ENCODE measurements at places on chromosomes 1 and 21. TPM values are rescaled to one million over a fixed set of nuclear protein-coding genes. Genes with fewer than 3 reads are reported as not detected.

- no peak for DNase-seq
Measured at GRCh38 chr1:11749996-11750395, 12.0 kb upstream of the C1orf167 start.

DNA sequence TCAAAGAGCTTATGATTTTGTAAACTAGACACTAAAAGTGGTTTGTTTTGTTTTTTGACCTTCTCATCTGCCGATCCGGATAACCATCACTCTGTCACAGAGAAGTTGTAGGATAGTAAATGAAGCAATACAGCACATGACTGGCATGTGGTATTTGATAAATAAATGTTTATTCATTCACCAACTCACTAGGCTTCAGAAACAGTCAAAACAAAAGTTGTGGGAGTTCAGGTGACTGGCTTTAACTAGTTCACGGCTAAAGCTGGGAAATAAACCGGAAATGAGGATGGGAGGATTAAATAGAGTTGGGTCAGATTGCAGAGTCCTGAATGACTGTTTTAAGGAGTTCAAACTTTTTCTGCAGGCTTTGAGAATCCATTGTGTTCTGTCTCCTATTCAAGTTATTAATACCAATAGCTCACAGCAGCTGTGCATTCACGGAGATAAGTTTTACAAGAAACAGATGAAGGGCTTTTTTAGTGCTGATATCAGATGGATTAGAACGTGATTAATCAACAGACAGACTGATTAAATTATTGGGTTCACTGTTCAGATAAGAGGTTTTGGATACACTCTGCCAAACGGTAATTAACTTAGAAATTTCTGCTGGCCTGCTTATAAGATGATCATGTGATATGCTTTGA lies 463.3 kb downstream of the DPYD start:
- peak; percentile 8 for DNase-seq

GRCh38 chr1:63828322-63829044 lies 54.7 kb downstream of the ROR1 start:
- DNase-seq, result no peak

The CFAP74 gene
- polyA plus RNA-seq, result 0.23 TPM

The RHD gene
- polyA plus RNA-seq, result not detected

The CRTC2 gene
- 29.8 TPM for polyA plus RNA-seq

DNA sequence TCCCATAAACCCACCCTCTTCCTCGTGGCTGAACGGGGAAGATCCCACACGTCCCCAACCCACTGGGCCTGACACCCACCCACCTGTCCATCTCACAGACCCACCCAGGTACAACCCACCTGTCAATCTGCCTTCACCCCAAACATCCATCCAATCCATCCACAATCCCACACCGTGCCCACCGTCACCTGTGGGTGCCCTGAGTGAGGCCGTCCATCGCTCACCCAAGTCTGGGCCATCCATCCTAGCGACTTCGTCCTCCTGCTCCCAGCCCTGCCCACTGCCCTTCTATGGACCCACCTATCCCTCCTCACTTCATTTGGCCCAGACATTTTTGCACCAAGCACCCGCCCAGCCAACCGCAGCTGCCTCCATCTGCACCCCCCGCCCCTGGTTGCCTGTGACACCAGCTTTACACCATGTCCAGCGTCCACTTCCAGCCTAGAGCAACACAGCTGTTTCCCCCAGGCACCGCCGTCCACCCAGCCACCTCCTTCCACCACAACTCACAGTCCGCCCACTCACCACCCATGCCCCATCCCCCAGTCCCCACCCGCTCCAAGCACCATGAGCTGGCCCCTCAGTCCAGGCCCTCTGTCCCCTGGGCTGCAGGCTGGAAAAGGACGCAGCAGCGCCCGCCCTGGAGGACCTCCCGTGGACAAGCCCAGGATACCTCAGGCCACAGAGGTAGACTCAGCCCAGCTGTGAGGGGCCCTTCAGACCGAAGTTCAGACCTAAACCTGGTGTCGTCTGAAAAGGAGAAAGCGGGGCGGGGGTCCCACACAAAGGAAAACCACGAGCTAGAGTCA lies 7.7 kb downstream of the TTLL10 start:
- DNase-seq, result no peak

- no peak for DNase-seq
Measured at GRCh38 chr1:54474310-54475251, 68.4 kb upstream of the SSBP3 start.

The CD1D gene
- polyA plus RNA-seq, result 2.7 TPM

The TGFB2 gene
- polyA plus RNA-seq, result 5.1 TPM

GRCh38 chr21:26027696-26028095 lies 142.9 kb downstream of the APP start:
- DNase-seq, result no peak

DNA sequence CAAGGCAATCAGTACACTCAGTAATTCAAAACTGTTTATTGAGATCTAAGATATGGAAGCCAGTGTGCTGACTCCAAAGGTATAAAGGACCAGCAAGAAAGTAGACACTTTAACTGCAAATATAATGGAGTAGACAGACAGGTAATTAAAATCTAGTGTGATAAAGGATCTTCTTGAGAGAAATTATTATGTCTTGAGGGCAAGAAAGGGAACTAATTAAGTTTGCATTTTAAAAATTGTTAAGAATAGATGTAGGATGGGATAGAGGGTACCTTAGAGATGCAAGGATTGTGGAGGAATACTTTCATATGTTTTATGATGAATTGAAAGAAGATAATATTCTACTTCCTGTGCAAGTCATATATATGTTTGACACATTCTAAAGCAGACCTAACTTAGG lies 825.3 kb downstream of the LTN1 start:
- no peak for DNase-seq

DNA sequence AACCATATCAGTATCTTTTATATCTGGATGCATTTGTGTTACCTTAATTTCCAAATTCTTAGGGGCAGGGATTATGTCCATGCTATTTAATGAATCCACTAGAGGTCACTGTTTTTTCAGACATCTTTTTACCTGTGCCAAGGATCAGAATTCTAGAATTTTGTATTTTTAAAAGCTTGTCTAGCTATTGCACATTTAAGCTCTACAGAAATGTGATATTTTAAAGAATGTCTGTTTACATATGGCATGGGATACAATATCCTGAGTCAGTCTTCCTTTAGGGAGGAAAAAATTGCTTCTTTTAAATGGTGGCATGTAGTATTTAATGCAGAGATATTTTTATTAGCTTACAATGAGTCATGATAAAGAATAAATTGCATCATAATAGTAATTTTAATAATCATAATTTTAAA lies 11.3 kb downstream of the RPAP2 start:
- no peak for DNase-seq

GRCh38 chr1:230176871-230177411 lies 109.9 kb downstream of the GALNT2 start:
- no peak for DNase-seq
